ENCODE measurements at places on chromosomes 5 and 9.
A peak's percentile ranks its signal among the peaks of the same experiment; 100 is the strongest.

DNA sequence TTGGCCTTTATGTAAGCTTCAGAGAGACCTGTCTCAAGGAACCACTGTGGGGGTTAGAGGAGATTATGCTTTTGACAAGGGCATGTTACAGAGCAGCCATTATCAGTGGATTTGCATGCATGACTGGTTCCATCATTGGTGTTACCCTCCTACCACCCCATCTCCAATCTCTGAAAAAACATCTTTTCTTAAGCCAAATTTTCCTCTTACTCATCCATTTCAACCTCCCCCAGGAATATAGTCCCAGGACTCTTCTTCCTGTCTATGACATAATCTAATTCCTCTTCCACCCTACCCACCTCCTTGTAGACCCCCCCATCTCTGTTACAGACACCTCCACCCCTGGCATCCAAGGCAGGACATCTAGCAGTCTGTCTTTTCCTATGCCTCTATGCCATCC, 33.1 kb upstream of the ADRB2 start:
- no peak for DNase-seq

DNA sequence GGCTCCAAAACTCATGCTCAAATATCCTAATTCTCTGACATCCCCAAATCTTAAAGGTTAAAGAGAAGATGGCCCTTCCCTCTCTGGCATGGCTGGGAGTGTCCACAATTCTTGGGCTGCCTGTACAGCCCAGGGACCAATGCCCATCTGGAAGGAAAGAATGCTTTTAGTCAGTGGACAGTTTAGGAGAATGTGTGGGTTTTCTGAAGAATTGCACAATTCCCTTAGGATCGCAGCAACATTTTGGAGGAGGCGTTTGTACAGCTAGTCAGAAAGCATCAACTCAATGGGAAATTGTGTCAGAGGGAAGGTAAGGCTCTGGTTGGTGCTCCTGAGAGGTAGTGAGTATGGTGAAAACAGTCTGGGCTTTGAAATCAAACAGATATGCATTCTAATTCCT, 15.0 kb downstream of the FAM193B start:
- no peak for DNase-seq

GRCh38 chr5:91132550-91132949, 250.6 kb downstream of the ARRDC3 start:
- DNase-seq: no peak

GRCh38 chr9:7901621-7902020, 102.0 kb upstream of the DMAC1 start:
- DNase-seq: no peak

GRCh38 chr5:111223787-111224560, at the start of gene CAMK4:
CAMK4 (plus strand) TSS chr5:111224384; CDS start chr5:111224484, 100 bp downstream.
- peak; percentile 82 for DNase-seq

- no peak for DNase-seq
Measured at GRCh38 chr5:85388770-85389169, 1004.1 kb upstream of the EDIL3 start.

- no peak for DNase-seq
Measured at GRCh38 chr5:167578977-167579692, 712.3 kb upstream of the WWC1 start.

DNA sequence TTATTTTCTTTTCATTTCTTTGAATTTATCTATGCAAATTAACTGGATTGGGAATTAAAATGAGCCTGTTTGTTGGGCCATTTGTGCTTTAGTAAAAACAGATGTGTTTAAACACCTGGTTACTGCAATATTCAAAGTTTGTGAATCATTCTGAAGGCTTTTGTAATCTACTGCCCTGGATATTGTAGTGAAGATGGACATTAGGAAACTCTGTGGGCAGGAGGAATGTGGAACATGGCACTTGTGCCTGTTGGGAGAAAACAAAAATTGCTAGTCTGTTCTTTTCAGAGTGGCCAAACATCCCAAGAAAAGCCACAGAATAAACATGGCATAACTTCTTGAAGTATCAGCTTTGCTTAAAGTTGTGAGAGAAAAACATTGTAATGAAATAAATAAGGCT, 40.8 kb downstream of the CHSY3 start:
- DNase-seq: no peak

GRCh38 chr9:7910426-7911020, 110.9 kb upstream of the DMAC1 start:
- DNase-seq: peak; percentile 59
